Head of caudate nucleus (tissue), 42 donors: ENCODE measurements at places on chromosomes 12 and 14.
A peak's percentile ranks its signal among the peaks of the same experiment; 100 is the strongest.

DNA sequence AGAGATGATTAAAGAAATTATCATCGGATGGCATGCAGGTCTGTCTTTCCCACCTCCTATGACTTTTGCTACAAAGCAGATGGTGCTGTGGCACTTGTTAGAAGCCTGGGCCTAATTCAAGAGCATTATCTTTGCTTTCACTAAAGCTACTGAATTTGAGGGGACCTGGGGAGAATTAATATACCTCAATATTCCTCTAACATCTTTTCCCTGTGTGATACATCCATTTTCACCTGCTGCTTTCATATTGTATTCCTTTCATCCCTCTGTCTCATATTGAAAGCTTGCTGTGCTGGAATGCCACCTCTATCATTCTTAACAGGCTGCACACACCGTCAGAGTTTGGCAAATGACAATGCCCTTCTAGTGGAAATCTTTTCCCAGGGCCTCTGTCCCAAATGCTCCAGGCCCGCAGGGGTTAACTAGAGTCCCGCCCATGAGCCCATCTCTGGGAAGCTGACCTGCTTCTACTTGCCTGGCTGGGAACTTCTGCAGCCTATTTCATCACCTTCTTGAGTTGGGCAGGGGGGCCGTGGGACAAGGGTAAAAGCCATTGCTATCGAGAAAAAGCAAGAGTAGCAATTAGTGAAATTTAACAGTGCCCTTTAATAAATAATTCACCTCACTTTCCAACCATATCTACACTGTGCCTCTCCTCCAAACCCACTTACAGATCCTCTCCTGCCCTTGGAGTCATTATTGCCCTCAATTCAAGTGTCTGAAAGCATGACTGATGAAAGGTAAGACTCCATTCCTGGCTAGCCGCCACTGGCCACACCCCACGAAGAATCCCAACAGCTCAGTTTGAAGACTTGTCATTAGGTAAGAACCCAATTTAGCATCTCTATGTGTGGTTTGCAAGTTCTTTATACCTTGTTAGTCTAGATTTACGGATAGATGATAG, 126.7 kb upstream of the BTG1 start:
- no peak for DNase-seq

- DNase-seq, result no peak
These were observed 126.5 kb downstream of the NCOR2 start for GRCh38 chr12:124440841-124441381.

- no peak for DNase-seq
These were observed 132.9 kb downstream of the SRGAP1 start for GRCh38 chr12:63977441-63977840.

- no peak for DNase-seq
These were observed 2.3 kb downstream of the TCP11L2 start for GRCh38 chr12:106304797-106305196.

DNA sequence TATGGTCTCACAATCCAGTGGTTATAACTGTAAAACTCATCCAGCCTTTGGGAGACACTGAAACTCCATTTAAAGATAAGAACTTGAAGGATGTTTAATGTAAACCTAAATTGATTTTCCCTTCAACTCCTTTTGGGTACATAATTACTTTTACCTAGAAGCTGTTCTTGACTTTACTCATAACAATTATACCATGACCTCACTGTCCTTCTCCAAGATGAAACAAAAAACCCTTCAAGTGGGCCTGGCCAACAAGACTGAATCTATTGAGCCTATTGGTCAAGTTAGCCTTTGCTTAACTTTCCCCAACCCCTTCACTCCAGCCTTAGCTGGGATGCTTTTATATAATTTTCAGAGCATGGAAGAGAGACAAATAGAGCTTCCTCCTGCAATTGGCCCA, 22.5 kb downstream of the PARP2 start:
- no peak for DNase-seq

DNA sequence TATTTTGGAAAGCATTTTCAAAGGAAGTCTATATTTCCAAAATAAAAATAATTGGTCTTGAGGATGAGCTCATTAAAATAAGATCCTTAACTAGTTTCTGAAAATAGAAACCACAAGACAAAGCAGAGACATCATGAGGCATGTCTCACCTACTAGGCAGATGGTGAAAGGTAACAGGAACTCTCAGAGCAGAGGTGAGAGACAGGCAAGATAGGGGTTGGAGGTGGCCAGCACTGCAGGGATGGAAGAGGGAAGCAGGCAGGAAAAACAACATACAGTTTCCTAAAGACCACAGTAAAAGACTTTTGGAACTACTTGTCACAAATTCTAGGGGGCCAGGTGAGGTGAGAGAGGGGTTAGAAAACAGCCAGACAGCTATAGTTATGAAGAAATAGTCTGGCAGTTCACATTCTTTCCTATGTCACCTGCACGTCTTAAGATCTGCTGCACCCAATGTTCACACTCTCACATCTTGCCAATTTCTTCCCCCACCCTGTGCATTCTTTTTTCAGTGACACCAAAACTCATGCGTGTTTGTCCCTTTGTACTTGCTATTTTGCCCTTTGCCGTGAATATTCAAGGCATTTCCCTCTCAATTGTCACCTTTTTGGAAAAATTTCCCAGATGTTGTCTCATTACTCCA, 341.7 kb upstream of the KITLG start:
- DNase-seq, result no peak

- DNase-seq, result peak; percentile 50
These were observed 328.6 kb downstream of the PCNX1 start for GRCh38 chr14:71235875-71236274.

GRCh38 chr12:13152281-13152680, 44.2 kb upstream of the EMP1 start:
- DNase-seq, result no peak

DNA sequence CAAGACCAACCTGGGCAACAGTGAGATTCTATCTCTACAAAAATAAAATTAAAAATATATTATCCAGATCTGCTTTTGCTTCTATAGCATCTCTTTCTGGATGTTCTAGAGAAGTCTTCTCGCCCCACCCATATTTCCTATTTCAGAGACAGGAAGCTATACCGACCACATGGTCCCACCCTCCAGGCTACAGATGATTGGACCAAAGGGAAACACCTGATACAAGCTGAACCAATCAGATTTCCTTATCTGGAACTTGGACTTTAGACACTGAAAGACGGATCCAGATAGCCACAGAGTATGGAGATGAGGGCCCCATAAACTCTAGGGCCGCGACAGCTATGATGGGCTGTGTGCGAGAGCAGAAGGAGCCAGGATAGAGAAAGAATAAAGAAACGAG, 48.7 kb downstream of the CCDC60 start:
- no peak for DNase-seq

GRCh38 chr12:68673788-68674187, 13.0 kb upstream of the NUP107 start:
- no peak for DNase-seq

- no peak for DNase-seq
These were observed 724 bp upstream of the CS start for GRCh38 chr12:56300644-56301464.

GRCh38 chr14:96250485-96250884, 5.5 kb upstream of the BDKRB1 start:
- no peak for DNase-seq

- DNase-seq, result no peak
These were observed 497.2 kb downstream of the FLRT2 start for GRCh38 chr14:86027144-86027543.

- DNase-seq, result no peak
These were observed 40.3 kb downstream of the PEX5 start for GRCh38 chr12:7229741-7230140.

- no peak for DNase-seq
These were observed 71.9 kb downstream of the RESF1 start for GRCh38 chr12:32031109-32031508.

DNA sequence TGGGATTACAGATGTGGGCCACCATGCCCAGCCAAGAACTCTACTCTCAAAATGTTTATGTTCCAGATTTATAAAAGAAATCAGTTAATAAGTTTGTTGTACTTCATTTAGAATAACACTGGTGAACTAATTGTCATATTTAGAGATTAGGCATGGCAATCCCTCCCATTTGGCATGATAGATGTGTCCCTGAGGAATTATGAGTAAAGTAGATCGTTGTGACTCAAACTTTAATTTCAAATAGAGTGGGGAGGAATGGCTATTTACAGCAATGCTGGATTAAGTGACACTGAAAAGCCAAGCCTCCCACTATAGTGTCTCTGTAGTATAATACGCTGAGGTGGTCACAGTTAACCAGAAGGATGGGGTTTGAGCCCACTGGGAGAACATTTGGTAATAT, 39.3 kb upstream of the RTRAF start:
- no peak for DNase-seq

DNA sequence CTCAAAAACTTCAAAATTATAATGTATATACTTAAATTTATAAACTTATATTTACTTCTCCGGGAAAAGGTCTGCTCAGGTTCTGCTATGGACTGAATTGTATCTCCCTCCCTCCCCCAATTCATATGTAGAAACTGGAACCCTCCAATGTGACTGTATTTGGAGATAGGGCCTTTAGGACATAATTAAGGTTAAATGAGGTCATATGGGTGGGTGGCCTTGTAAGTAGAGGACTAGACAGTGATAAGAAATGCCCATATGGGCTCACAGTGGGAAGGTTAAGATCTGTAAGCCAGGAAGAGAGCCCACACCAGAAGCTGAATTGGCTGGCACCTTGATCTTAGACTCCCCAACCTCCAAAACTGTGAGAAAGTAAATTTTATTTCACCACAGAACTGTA, 84.5 kb downstream of the TAOK3 start:
- no peak for DNase-seq

DNA sequence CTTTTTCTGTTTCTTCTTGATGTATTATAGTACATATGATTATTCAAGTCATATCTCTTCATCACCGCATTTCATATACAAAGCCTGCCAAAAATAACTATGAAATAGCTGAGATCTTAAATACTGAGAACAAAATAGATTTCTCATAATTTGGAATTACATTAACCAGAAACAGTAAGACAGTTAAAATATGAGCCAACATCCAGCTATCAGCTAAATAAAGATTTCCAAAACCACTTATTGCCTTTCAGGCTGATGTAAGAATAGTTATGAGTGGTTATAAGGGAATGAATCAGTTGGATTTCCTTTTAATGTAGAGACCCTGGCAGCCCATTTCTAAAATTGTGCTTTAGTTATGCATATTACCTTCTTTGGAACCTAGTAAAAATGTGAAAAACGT, 47.4 kb downstream of the TMEM117 start:
- no peak for DNase-seq

DNA sequence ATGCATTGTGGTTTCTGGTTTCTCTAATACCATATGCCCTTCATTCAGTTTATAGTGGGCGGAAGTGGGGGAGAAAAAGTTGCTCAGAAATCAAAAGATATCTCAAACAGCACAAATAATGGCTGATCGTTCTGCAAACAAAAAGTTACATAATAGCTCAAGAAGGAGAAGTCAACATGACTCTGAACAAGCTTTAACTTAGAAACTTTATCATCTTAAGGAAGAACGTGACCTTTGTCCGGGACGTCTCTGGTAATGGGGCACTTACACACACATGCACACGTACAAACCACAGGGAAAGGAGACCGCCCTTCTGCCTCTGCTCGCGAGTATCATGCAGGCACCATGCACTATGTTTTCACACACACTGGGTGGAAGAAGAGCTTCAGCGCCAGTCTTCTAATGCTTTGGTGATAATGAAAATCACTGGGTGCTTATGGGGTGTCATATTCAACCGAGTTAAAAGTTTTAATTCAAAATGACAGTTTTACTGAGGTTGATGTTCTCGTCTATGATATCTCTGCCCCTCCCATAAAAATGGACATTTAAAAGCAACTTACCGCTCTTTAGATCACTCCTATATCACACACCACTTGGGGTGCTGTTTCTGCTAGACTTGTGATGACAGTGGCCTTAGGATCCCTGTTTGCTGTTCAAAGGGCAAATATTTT, 4.7 kb downstream of the FOS start:
- no peak for DNase-seq

DNA sequence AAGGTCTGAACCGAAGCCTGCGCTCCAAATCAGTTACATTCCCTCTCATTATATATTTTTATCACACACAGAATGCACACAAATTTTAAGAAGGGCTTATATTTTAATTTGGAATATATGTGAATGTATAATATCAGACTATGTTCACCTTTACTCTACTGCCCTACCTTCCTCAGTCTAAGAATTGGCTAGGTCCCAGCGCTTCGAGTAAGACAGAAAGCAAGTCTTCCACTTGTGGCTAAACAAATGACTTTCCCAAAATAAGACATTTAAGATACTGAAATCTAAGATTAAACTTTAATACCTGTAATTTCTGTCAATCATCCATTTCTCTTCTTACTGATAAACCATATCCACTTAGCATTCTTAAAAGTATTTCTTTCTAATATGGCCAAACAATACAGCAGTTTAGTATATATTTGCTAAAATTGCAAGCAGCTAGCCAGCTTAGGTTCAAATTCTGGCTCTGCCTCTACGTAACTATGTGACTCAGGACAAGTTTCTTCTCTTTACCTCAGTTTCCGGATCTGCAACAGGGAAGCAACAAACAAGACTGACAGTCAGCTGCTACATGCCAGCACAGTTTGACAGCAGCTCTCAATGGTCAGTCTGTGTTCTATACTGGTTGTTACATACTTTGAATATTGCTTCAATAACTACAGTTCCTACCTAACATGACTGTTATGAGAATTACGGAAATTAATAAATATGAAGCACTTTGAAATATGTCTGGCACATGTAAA, 2.0 kb downstream of the INTS13 start:
- no peak for DNase-seq

DNA sequence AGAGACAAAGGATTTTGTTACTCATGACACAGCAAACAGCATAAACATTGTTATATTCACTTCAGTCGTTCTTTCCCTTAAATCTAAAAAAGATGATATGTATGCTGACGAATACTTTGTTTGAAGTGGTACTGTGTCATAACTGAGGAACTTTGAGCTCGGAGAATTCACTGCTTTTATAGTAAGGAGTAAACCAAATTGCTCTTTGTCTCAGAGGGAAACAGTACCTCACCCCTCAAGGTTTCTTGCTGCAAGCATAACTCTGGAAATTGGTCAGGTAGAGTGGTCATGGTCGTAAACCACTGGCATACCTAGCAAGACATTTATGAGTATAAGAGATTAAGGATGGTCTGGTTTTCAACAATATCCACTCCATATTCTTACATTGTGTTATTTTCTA, 160.2 kb upstream of the OR4E1 start:
- DNase-seq, result no peak

- no peak for DNase-seq
These were observed 494.3 kb upstream of the ATXN7L3B start for GRCh38 chr12:74043343-74043742.

DNA sequence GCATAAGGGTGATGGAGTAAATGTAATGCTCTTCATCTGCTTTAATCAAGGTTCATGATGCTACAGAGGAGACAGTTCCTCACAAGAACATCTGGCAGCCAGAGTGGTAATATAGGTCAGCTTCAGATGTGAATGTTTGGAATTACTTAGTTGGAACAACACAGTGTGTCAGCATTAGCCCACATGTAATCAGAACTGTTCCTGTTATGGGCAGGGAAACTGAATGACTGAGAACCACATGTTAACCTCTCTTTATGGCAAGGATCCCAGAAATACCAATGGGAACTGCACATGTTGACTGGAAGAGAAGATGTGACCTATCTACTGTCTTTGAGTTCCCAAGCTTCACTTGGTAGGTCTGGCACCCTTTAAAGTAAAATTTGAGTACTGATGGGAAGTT, 390.1 kb upstream of the PDE3A start:
- DNase-seq, result no peak

GRCh38 chr12:45324391-45324790, 108.5 kb downstream of the ANO6 start:
- no peak for DNase-seq
